ENCODE measurements at places on chromosomes 5 and 9.

DNA sequence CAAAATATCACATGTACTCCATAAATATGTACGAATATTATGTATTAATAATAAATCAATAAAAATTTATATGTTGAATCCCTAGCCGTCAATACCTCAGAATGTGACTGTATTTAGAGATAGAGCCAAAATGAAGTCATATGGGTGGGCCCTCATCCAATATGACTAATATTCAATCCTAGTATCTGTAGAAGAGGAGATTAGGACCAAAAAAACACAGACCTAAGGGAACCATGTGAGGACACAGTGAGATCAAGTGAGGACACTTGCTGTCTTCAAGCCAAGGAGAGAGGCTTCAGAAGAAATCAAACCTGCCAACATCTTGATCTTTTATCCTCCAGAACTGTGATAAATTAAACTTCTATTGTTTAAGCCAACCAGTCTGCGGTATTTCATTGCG is 3.7 kb upstream of the AMACR start:
- DNase-seq = peak; percentile 1

DNA sequence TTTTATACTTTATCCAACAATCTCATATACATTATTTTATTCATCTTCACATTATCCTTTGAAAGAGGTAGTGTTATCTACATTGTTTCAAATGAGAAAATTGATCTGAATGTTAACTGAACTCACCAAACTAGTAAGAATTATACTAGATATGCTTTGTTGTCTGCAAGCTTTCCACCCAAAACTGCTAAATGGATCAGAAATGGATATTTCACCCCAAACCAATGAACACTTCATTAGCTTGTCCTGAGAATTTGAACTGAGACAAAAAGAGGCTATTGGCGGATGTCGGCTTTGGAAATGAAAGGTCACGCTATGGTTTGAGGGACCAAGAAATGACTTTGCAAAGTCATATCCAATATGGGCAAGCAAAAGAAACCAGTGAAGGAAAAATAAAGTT is 201.9 kb upstream of the TRPM3 start:
- no peak for DNase-seq

GRCh38 chr5:176825957-176826356 is 15.6 kb downstream of the UNC5A start:
- DNase-seq = no peak

GRCh38 chr9:128276574-128277270 is 646 bp downstream of the SWI5 start:
- no peak for DNase-seq

- no peak for DNase-seq
Measured at GRCh38 chr9:112772551-112772950, 22.0 kb downstream of the SNX30 start.

- DNase-seq = no peak
Measured at GRCh38 chr5:123448017-123448617, 24.9 kb upstream of the CEP120 start.

- no peak for DNase-seq
Measured at GRCh38 chr9:81546489-81546888, 142.9 kb downstream of the TLE1 start.

DNA sequence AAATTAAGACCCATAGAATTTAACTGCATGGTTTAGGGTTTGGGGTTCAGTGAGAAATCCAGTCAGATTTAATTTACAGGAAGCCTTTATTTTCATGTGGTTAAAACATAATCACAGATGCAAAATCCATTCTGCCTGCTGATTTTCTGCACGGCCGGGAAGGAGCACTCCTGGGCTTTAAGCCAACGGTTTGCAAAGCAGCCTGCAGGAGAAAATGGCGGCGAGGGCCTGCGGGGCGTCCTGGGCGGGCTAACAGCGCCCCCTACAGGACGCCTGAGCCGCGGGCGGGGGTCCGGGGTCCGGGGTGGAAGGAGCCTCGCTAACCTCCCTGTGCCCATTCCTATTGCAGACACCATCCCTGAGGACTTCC is 47.6 kb downstream of the THBS4 start:
- peak; percentile 86 for DNase-seq

DNA sequence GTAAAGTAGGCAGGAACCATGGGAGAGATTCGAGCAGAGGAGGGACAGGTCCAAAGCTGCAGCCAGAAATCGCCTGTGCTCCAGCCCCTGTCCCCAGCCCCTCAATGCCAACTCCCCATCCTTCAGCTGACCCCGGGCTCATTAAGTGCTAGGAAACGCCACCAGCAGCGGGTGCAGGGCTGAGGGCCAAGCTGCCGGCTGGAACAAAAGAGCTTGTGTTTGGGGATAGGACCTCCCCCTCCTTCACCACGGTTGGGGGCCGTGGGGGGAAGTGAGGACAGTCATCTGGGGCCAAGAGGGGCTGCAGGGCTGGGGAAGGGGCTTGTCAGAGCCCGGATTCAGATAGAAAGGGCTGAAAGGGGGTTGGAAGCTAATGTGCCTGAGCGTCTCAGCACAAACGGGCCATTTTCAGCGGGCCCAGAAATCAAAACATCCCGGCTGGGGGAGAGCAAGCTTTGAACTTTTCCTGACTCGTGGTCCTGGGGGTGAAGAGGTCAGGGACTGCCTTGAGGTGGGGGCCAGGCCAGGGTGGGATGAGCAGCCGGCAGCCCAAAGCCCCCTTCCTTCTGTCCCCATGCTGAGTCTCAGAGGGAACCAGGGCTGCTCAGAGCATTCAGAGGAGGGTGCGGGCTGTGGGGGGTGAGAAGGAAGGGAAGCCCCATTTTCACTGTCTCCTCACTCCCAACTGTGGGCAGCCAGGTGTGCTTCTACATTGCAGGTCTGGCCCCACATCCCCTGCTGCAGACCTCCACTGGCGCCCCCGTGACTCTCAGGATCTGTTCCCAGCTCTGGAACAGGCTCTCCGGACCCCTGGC is 69.4 kb upstream of the DAB2IP start:
- DNase-seq = no peak

DNA sequence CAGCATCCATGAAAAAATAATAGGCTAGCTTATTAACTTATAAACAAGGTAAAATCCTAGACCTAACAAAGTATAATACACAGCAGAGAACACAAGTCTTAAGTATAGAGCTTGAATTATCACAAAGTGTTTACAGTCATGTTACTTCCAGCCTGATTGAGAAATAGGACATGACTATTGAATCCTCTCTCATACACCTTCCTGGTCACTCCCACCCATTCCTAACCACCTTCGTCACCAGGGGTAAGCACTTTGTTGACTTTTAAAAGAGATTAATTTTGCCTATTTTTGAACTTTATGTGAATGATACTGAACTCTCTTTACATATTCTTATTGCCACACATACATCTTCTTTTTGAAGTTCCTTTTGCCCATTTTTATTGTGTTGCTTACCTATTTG is 325.8 kb downstream of the PJA2 start:
- DNase-seq = no peak

- DNase-seq = no peak
Measured at GRCh38 chr9:90002397-90003271, 397.8 kb downstream of the GADD45G start.

GRCh38 chr5:144812763-144813162 is 642.1 kb downstream of the KCTD16 start:
- peak; percentile 5 for DNase-seq

DNA sequence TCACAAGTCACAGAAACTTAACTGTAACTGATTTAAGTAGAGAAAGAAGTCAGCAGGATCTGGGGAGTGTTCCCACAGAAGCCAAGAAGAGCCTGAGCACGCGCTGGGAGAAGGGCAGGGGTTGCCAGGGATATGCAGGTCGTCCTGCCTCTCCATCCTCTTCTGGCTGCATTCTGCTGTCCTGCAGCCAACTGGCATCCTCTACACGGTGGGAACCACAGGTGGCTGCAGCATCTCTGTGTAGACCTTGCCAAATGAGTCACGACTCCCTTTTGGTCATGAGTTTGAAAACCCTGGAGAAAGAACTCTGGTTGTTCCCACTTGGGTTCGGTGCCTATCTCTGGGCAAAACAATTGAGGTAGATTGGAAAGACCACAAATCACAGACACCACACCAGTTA is 38.4 kb upstream of the PCA3 start:
- DNase-seq = no peak

DNA sequence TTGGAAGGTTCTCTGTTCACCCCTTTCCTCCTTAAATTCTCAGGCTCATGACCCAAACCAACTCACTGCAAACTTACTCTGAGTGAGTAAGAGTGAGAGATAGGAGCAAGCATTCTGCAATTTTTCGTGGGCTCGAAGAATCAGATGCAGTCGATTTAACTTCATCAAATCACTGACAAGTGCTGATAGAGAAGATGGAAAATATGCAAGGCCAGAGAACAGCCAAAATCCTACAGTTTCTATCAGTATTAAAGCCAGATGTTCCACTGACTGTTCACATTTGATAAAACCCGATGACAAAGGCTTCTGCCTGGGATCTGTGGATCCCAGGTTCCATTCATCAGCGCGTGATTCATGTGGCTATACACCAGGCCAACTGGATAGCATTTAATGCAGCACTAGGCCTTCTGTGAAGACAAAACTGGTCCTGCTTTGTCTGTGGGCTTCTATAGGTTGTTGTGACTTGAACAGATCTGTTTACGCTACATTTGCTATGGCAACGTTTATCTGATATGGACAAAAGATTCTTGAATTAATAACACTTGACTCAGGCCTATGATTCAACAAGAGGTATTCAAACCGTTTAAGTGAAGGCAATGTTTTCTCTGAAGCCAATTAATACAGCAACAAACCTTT is 251.2 kb downstream of the NFIB start:
- no peak for DNase-seq

GRCh38 chr9:124889006-124889405 is 27.1 kb downstream of the ARPC5L start:
- DNase-seq = no peak

DNA sequence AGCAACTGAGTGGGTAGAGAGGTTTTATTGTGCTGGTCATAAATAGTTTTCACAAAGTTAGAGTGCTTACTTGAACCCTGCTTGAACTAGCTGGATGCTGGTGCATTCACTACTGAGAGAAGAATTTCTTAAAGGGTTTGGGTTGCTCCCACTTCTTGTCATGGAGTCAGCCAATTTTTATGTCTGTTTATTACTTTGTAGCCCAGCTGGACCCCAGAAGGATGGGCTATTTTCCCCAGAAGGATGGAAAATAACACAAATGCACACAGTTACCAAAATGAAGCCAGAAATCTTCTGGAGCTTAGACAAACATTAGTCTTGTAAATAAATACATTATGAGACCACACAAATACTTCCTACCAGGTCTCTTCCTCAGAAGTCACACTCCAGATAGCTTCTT is 480.8 kb upstream of the TNC start:
- no peak for DNase-seq

DNA sequence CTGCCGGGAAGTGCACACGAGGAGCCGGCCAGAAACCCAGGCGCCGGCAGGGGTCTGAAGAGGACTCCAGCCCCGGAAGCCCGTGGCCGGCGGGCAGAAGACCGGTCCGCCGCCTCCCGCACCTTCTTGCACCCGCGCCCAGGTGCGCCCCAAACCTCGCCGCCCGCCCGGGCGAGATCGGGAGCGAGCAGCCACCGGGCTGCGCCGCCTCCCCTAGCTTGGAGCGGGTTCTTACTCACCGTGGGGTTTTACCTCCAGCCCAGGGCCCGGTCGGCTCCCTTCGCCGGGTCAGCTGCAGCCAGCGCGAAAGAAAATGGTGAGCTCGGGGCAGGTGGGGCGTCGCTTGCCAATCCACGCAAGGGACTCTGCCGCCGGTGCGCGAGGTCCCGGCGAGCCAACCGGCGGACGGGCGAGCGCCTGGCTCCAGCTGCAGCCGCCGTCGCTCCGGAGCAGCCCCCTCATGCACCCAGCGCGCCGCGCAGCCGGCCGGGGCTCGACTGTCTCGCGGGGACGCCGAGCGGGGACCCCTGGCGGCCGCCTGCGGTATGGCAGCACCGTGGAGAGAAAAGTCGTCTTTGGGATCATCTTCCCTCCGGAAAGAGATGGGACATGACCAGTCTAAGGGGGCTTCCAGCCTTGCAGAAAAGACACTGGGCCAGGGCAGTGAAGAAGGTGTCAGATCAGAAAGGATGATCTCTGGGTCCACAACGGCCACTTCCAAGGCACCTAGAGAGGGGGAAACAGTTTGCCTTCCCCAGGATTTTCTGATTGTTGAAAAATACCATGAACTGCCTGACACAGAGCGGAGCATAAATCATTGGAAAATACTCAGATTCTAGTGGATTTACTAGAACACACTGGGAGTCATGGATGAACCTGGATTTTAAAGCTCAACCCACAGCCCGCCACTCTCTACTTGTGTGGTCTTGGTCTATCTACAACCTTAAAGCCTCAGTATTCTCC is at the start of gene MOB3B:
Gene MOB3B (minus strand): TSS at position 499 of the 963 bp plus-strand sequence. CDS start 74,264 bp downstream, outside the sequence.
- DNase-seq = peak; percentile 82

DNA sequence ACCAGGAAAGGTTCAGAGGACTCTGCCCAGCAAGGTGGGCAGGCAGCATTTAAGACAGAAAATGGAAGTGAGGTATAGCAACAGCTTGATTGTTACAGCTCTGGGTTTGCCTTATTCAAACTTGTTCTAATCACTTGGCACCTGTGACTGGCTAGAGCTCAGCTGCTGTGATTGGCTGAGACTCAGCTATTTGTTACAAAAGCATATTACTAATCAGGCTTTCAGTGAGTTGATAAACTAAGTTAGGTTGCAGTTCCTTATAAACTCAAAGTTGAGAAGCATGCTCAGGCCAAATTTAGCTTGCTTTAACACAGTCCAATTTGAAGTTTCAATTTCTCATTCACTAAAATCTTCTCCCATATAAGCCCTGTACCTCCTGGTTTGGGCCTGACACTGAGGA is 56.3 kb downstream of the GDA start:
- no peak for DNase-seq

- DNase-seq = no peak
Measured at GRCh38 chr5:156947925-156948324, 15.1 kb downstream of the TIMD4 start.

DNA sequence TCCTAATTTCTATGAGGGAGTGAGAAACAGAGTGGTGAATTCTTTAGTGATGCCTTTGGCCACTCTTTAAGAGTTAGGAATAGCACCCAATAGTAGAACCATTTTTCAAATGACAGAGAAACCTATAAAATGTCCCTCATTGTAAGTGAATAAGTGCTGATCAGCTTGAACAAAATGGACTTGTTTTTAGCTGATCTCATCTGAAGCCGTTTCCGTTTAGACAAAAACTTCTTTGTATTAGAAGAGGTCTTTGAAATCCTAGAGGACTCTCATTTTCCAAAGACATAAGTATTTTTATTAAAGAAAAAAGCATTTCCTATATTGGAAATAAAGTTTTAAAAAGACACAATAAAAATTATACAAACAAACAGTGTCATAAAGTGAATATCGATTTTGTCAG is 273.9 kb downstream of the ARHGEF28 start:
- no peak for DNase-seq

DNA sequence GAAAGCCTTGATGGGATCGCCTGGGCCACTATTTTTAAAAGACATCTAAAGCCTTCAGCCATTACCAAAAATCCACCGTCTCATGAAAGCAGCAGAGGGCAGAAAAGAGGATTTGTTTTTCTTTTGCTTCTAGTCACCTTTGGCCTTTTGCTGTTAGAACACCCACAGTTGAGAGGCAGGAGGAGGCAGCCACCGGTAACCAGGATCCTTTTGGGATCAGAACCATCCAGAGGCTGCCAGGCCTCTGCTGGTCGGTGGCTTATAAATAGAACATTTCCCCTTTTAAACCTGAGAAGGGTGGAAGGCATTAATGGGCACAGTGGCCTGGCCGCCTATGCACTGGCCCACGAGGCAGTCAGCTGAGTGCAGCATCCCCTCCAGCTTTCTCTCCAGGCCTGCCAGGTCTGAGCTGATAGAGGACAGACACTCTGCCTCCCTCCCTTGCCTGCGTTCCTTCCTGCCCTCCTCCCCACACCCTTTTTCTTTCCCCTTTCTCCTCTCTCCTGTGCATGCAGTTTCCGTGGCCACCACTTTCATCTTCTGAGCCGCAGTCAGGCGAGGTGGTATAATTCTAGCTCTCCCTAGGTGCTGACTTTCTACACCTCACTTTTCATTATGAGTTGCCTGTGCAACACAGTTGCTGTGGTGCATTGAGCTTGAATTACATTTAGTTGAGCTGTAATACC is 253.4 kb downstream of the ARHGAP26 start:
- DNase-seq = no peak

Data from OCI-M1 (cell line).